Activated CD8-positive, alpha-beta memory T cell treated with anti-CD3 and anti-CD28 coated beads for 48 hours (primary cell): ENCODE measurements at places on chromosomes 7 and 10.

- DNase-seq = no peak
Observed at GRCh38 chr10:107144490-107144889, 20.0 kb downstream of the SORCS1 start.

DNA sequence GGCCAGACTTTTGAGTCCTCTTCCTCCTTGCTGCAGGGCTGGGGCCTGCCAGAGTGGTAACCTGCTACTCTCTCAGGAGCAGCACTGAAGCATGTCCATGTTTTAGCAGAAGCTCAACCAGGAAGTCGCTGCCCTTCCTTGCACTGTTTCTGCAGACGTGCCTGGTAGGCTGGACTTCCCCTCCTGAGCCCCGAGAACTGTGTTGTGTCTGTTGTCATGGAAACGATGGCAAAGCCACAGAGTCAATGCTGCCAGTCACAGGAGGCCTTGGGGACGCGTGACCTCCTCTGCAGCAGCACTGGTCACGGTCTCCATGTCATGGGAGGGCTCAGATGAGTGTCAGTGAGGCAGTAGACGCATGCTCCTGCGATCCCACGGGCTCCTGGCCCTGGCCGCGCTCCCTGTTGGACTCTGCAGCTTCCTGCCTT, 145.5 kb downstream of the FANK1 start:
- no peak for DNase-seq

DNA sequence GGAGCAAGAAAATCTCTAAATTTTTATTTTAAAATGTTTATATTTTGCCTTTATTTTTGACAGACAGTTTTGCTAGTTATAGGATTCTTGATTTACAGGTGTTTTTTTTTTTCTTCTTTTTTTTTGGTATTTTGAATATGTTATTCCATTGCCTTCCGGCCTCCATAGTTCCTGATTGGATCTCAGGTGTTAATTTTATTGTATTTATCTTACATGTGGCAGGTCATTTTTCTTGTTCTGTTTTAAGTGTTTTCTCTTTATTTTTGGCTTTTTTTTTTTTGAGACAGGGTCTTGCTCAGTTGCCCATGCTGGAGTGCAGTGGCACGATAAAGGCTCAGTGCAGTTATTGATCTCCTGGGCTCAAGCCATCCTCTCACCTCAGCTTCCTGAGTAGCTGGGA, 73.9 kb downstream of the MLLT10 start:
- DNase-seq = no peak

- DNase-seq = no peak
Observed at GRCh38 chr7:138886501-138886917, 88.5 kb upstream of the ATP6V0A4 start.

GRCh38 chr10:124142960-124143359, 49.6 kb upstream of the CHST15 start:
- DNase-seq = no peak

GRCh38 chr7:125033506-125033905, 103.9 kb upstream of the POT1 start:
- DNase-seq = no peak
